H9 (cell line): ENCODE measurements at places on chromosomes 11 and 22. TPM values are rescaled to one million over a fixed set of nuclear protein-coding genes. Genes with fewer than 3 reads are reported as not detected.
A peak's percentile ranks its signal among the peaks of the same experiment; 100 is the strongest.

- DNase-seq: no peak
These were observed 10.3 kb downstream of the YAP1 start for GRCh38 chr11:102120437-102120973.

GRCh38 chr11:29184939-29185890 is 831.6 kb downstream of the KCNA4 start:
- no peak for DNase-seq

GRCh38 chr11:852762-853161 is 10.1 kb downstream of the TSPAN4 start:
- no peak for DNase-seq

GRCh38 chr11:6197466-6198200 is 1.4 kb upstream of the OR52W1 start:
- DNase-seq: no peak

- DNase-seq: no peak
These were observed 64.7 kb upstream of the CTSC start for GRCh38 chr11:88402192-88402715.

GRCh38 chr11:72114570-72114969 is 2.1 kb upstream of the ANAPC15 start:
- no peak for DNase-seq

Gene OSM
- total RNA-seq: not detected in 2 replicates

Gene MYEOV
- 0.15 and 0.22 TPM in 2 replicates for total RNA-seq

- DNase-seq: no peak
These were observed 70.4 kb downstream of the LDLRAD3 start for GRCh38 chr11:36013950-36014897.

GRCh38 chr22:49522582-49523373 is 304.9 kb downstream of the BRD1 start:
- no peak for DNase-seq

DNA sequence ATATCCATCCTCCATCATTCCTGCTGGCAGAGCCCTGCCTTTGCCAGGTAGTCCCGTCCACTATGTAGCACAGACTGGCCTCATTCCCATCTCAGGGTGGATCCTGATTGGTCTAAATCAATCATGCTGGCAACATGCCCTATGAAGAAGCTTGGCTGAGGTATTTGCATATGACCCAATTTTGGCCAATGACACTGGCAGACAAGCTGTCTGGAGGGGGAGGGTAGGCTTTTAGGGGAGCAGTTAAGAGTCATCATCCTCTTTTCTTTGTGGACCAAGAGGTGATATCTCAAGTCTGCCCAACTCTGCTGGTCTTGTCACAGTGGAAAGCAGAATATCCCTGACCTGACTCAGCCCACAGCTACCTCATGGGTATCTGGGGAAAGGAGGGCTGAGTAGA is 5.1 kb downstream of the CCDC89 start:
- peak; percentile 33 for DNase-seq

- DNase-seq: no peak
These were observed 6.3 kb upstream of the SAMM50 start for GRCh38 chr22:43948836-43949406.

Gene OR51B2
- not detected in 2 replicates for total RNA-seq

Gene CSTF3
- 39.3 and 41.5 TPM in 2 replicates for total RNA-seq

Gene OR10A2
- not detected in 2 replicates for total RNA-seq

GRCh38 chr22:42615092-42615859 is 593 bp upstream of the POLDIP3 start:
- DNase-seq: peak; percentile 97

Gene DCDC1
- total RNA-seq: 0.09 and 0.22 TPM in 2 replicates

Gene ADM2
- total RNA-seq: 11.4 and 11.9 TPM in 2 replicates

GRCh38 chr11:124050748-124051147 is 9.6 kb upstream of the OR10G7 start:
- no peak for DNase-seq

Gene OR2AG2
- total RNA-seq: 0.26 and 0.33 TPM in 2 replicates

Gene PTGDR2
- 0.07 TPM in 1 of 2 replicates, not detected in the other for total RNA-seq

DNA sequence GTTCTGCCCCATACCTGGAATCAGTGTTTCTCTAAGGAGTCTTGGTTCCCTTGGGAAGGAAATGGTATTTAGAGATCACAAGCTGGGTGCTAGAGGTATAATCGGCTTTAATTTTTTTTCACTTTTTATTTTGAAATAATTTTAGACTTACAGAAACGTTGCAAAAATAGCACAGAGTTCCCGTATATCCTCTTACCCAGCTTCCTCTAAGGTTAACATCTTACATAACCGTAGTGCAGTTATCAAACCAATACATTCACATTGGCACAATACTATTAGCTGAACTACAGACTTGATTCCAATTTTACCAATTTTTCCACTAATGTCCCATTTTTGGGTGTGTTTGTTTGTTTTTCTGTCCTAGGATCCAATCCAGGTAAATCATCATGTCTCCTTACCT is 63.8 kb downstream of the RBX1 start:
- DNase-seq: no peak

DNA sequence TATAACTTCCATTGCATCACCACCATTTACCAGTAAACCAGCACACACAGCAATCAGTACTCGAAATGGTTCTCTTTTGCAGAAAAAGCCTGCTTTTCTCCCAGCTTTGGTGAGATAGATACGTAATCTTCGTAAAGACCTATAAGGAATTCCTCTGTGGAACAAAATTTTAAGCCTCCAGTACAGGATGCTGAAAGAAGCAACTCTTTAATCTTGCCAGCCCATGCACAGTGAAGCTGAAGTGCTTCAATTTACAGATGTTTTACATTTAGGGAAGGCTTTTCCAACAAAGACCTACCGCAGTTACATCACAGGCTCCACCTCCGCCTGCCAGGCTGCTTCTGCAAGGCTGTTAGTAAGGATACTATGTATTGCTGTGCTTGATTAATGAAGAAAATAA is 1.9 kb downstream of the ELMOD1 start:
- DNase-seq: no peak

GRCh38 chr11:64373598-64373974 is 14.6 kb downstream of the RPS6KA4 start:
- no peak for DNase-seq

DNA sequence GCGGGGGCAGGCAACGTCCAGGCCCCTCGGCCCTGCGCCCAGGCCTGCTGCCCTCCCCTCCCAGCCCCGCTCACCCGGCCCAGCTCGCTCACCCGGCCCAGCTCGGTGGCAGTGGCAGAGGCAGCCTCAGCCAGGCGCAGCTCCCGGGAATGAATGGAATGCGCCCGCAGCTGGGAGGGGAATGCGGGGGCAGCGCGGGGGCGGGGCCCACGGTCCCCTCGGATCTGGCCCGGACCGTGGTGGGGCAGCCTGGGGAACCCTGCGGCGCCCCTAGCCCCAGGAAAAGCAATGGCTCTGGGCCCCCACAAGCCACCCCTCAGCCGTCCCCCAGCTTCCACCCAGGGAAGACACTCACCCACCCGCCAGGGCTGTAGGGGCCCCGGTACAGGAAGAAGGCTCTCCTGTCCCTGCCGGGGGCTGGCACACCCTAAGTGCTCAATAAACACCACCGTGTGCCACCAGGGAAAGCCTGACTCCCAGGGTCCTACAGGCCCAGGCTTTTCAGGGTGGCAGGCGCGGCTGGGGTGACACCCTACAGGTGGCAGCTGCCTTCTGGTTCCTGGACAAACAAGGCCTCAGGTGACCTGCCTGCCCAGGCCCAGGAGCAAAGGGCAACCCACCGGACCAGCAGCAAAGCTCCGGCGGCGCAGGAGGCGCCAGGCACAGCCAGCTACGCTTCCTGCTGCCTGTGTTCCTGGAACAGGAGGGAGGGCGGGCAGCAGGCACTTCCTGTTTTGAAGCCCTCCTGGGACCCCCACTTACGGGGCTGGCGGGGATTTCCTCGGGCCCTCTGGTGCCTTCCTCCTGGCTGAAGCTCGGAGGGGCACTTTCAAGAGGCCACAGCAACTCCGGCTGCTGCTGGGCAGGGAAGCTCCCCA is 13.8 kb downstream of the PLXNB2 start:
- peak; percentile 82 for DNase-seq

GRCh38 chr11:413120-414081 is 1.4 kb downstream of the SIGIRR start:
- DNase-seq: no peak

GRCh38 chr11:27295928-27296327 is 67.1 kb downstream of the CCDC34 start:
- no peak for DNase-seq

Gene PGA5
- 0.33 TPM in 1 of 2 replicates, not detected in the other for total RNA-seq

Gene OR4D11
- total RNA-seq: not detected in 2 replicates

Gene IGLL1
- not detected in 2 replicates for total RNA-seq

Gene OR4C5
- not detected in 2 replicates for total RNA-seq

- DNase-seq: no peak
These were observed 33.1 kb upstream of the MRGPRX1 start for GRCh38 chr11:18972336-18972735.

DNA sequence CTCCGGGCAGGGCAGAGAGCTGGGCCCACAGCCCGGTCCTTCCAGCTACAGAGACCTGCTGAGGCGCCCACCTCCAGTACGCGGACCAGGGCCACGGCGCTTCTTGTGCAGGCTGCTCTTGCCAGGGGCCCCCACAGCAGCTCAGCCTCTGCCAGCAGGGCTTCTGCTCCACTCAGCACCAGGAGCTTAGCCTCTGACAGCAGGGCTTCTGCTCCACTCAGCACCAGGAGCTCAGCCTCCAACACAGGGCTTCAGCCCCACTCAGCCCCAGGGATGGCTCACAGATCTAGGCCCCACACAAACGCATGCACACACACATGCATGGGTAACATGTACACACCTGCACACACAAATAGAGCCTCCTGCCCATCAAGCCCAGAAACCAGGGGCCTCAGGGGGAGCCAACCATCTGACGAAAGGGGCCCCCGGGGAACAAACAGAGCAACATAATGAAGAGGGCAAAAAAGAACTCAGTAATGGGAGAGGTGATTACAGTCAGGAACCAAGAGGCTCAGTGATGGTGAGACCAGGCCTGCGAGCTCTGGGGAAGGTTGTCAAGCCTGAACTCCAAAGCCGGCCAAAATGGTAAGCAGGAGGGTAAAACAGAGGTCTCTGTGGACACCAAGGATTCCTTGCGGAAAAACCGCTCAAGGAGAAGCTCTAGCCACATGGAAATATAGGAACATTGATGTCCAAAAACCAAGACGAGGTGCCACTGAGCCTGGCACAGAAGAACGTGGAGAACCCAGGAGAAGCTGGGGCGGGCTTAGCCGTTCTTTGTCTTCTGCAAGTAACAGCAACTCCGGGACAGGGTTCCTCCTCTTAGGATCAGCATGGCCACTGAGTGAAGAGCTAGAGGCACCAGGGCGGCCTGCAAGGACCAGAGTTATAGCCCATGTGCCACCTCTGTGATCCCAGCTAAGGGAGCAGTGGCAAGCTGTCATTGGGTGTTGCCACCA is 46.5 kb downstream of the GNB1L start:
- DNase-seq: no peak

Gene RFPL3
- not detected in 2 replicates for total RNA-seq

DNA sequence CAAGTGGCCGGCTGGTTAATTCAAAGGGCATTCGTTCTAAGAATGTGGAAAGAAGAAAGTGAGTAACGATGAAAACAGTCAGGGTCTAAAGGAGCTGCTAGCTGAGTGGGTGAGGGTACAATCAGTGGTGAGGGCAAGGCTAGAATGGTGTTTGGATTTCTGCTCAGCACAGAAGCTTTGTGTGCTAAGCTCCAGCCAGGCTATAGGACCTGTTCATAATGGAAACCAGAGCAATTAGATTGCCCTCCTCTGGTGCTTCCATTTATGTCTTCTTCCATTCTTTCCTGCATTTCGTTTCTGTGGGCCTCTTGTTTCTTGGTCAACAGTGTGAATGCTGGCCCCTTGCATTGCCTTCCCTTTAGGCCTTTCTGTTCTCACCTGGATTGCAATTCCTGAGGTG is 572.9 kb upstream of the CHORDC1 start:
- no peak for DNase-seq

GRCh38 chr22:45179276-45180049 is 15.7 kb downstream of the NUP50 start:
- DNase-seq: no peak

Gene C11orf91
- not detected in 2 replicates for total RNA-seq

Gene FAT3
- 16.3 and 19.1 TPM in 2 replicates for total RNA-seq

GRCh38 chr11:43359422-43359818 is 700 bp downstream of the TTC17 start:
- DNase-seq: peak; percentile 43

Gene SAA4
- not detected in 2 replicates for total RNA-seq

DNA sequence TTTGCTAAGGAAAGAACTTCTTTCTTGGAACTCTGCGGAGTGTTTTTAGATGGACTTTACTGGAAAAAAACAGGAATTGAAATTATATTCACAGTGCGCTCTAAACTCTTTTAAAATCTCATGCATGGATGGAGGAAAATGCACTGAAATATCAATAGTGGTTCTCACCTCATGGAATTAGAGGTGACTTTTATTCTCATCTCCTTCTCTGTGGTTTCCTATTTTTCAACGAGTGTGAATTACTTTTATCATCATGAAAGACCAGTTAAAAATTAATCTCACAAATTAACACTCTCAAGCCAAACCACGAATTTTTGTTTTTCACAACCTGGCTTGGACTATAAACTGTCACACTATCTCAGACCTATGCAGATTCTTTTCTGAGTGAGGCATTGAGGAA is 16.6 kb downstream of the BMAL1 start:
- DNase-seq: no peak

DNA sequence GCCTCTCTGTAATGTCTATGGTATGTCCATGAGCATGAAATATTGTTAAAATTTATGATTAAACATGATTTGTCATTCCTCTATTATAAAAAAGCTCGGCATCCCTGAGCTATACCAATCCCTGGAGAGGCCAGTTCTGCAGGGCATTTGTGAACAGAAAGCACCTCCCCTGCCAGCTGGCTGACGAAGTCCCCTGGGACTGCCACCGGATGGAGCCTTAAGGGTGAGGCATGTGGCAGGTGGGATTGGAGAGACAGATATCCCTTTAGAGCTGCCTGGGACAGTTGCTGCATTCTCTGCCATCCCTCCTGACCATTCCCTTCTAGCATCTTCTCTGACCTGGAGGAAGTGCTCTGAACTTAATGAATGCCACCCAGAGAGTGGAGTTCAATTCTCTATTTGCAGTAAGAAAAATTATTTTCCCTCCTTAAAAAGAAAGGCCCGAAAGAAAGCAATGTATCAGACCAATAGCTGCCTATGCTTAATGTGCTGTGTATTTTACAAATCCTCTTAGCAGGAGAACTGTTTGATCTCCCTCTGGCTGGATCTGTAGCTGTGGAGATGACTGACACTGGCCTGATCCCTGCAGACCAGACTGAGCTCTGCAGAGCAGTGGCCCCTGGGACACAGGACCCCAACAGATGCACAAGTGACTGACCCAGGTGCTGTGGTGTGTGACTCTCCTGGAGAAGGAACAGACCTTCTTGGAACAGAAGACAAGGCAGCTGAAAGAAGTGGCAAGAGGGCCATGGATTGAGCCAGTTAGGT is 219.0 kb upstream of the NAV2 start:
- peak; percentile 33 for DNase-seq
